ENCODE measurements at places on chromosomes 6 and 20.
A peak's percentile ranks its signal among the peaks of the same experiment; 100 is the strongest.

DNA sequence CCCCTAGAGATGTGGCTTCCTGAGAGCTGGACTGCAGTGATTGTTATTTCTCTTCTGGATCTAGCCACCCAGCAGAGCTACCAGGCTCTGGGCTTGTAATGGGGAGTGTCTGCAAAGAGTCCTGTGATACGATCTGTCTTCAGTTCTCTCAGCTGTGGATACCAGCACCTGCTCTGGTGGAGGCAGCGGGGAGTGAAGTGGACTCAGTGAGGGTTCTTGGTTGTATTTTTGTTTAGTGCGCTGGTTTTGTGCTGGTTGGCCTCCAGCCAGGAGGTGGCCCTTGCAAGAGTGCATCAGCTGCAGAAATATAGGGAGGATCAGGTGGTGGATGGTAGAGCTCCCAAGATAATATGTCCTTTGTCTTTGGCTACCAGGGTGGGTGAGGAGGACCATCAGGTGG, 33.7 kb downstream of the PAX1 start:
- DNase-seq = no peak

DNA sequence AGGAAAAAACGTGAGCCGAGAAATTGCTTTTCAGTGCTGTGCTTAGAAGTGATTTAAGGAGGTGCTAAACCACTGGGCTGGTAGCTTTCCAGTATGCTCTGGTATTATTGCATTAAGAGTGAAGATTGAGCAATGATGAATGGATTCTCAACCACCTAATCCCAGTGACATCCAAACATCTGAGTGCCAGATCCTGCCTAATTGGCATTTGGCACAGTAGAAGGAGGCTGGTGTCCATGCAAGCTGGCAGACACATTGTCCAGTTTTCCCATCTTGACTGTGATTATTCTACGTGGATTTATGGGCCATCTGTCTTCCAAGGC, 398.0 kb upstream of the PLCB4 start:
- peak; percentile 97 for DNase-seq

GRCh38 chr20:34712525-34713192, 8.5 kb downstream of the TP53INP2 start:
- DNase-seq = no peak

GRCh38 chr6:122736163-122736562, 43.4 kb upstream of the FABP7 start:
- DNase-seq = no peak

GRCh38 chr20:5969348-5969935, 19.0 kb downstream of the MCM8 start:
- no peak for DNase-seq

- DNase-seq = no peak
These were observed 53.4 kb upstream of the TBXT start for GRCh38 chr6:166221040-166221439.

DNA sequence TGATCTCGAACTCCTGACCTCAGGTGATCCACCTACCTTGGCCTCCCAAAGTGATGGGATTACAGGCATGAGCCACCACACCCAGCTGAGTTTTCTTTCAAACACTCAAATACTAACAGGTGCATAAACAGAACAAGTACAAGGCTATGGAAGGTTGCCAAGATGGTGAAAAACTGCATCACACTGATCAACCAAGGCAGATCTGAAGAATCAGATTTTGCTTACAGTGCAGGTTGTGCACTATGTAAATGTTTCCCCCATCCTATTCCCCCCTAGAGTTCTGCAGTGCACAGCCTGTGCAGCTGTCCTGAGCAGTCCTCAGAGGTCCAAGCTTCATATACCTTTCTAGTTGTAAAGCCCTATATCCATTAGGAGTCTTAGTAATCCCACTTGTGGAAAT, 73.0 kb downstream of the GFRA4 start:
- no peak for DNase-seq

DNA sequence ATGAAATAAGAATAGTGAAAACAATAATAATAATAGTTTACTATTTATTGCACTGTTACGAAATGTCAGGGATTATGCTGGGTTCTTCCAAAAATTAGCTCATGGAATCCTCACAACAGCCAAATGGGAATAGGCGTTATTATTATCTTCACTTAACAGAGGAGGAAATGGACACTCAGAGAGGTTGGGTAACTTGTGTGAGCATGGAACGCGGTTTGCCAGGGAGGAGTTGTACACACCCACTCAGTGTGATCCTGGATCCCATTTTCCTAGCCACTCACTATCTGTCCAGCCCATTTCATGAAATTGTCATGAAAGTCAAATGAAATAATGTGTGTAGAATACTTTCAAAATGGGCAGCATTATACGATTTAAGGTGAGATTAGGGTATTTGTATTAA, 4.6 kb downstream of the NELFCD start:
- no peak for DNase-seq

GRCh38 chr6:35146453-35146852, 5.3 kb upstream of the TCP11 start:
- no peak for DNase-seq

GRCh38 chr6:127786109-127786508, 114.7 kb downstream of the THEMIS start:
- no peak for DNase-seq

DNA sequence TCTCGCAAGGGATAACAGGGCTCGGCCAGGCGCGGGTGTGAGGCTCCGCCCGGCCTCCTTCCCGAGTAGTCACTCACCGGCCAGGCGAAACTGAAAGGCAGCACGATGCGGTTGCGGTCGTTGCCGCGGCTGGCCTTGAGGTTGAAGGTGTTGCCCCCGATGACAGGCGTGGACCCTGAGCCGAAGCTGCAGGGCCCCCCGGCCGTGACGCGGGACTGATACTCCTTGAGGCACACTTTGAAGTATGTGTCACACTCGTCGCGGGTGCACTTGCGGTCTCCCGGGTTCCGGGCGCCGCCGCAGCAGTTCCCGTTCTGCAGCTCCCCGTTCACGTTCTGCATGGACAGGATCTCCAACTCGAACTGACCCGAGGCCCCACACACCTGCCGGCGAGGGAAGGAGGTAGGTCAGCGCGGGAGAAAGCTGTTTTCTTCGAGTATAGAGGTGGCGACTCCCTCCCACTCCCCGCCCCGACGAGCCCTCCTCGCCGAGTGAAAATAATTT, 1.1 kb downstream of the JAG1 start:
- DNase-seq = no peak

- DNase-seq = no peak
These were observed 339.0 kb upstream of the CITED2 start for GRCh38 chr6:139713424-139713823.

DNA sequence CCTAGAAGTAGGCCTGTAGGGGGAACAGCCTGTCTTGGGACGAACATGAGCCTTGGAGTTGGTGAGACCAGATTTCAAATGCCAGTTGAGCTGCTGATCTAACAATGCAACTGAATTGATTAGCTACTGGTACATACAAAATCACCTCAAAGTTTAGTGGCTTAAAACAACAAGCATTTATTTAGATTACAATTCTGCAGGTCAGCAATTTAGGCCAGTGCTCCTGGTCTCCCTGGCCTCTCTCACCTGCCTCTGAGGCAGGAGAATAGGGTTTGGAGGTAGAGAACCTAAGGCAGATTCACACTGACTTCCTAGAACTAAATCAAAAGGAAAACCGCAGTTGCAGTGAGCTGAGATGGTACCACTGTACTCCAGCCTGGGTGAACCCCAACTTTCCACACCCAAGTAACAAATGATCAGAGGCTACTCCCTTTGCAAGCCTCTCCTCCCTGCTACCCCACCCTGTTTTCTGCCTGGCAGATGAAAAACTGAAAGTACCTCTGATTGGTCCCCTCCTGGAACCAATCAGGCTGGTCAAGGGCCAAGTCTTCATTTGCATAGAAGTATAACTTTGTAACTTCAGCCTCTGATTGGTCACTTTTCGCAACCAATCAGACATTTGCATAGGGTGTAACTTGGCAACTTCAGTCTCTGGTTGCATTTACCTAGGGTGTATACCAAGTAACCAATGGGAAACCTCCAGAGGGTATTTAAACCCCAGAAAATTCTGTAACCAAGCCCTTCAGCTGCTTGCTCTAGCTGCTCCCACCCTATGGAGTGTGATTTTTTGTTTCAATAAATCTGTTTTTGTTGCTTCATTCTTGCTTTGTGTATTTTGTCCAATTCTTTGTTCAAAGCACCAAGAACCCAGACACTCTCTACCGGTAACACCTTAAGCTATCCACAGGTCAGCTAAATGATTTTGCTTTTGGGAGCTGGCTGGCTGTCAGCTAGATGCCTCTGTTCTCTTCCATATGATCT, 8.1 kb upstream of the UBR2 start:
- no peak for DNase-seq

DNA sequence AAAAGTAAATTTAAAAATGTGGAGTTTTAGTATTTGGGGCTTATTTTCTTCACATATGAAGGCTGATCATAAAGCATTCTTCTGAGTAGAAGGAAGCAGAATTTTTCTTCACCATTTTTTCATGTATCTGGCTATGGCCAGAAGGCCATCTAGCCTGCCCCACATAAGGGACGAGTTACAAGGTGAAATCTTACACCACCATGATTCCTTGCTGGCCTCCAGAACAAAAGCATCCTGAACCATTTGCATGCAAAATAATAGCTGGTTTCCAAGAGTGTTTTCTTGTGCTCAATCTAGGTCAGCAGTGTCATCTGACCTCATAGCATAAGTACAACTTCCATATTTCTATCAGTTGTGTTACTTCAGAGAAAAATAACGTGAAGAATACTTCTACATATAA, 93.1 kb downstream of the BMP5 start:
- DNase-seq = no peak

GRCh38 chr20:6654513-6655252, 112.8 kb upstream of the BMP2 start:
- no peak for DNase-seq

DNA sequence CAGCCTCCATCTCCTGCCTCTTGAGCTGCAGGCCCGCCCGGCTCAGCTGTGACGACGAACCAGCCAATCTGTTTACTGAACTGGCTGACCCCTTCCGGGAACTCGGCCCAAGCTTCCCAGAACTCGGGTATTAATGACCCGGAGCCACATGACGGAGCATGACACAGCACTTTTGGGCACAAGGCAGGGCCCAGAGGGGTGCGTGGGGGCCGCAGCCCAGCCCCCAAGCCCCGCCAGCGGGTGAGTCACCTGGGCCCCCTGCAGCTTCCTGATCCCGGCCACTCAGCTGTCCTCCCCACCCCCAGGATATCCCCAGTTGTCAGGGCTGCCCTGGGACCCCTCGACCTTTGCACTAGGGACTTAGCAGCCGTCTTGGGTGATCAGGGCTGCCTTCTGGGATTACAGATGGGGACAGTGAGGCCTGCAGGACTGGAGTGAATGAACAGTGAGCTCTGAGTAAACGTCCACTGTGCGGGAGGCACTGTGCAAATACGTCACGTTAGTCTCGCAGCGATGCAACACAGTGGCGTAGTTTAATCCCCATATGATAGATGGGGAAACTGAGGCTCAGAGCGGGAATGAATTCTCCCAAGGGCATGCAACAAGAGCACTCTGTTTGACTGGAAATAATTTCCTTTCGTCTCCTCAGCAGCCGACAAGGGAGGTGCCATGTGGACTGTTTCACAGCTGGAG, 102.1 kb downstream of the CEBPB start:
- no peak for DNase-seq

DNA sequence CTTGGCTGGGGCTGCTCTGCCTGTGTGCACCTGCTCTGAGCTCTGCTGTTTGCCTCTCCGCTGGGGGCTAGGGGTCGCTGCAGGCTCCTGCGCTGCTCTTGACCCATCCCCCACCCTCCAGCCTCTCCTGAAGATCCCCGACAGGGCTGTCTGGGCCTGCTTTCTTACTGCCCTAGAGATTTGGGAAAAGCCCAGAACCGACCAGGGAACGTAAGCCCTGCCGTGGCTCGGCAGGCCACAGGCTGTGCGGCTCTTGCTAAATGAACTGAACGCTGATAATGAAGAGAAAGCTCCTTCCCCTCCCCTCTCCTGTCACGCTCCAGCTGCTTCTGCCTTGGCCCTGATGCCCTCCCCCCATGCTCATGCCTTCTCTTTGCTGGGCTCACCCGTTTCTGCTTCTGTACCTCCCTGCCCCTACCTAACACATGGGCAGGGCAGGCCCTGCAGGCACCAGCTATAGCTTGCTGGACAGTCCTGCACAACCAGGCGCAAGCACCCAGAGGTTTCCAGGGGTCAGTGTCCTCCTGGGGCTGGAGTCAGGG, 32.0 kb upstream of the PCMTD2 start:
- DNase-seq = no peak

GRCh38 chr6:160963651-160964050, 27.9 kb upstream of the MAP3K4 start:
- no peak for DNase-seq

GRCh38 chr20:4962241-4962855, 39.0 kb downstream of the SLC23A2 start:
- DNase-seq = no peak

- no peak for DNase-seq
These were observed 140.4 kb downstream of the IMPG1 start for GRCh38 chr6:75932067-75932466.

DNA sequence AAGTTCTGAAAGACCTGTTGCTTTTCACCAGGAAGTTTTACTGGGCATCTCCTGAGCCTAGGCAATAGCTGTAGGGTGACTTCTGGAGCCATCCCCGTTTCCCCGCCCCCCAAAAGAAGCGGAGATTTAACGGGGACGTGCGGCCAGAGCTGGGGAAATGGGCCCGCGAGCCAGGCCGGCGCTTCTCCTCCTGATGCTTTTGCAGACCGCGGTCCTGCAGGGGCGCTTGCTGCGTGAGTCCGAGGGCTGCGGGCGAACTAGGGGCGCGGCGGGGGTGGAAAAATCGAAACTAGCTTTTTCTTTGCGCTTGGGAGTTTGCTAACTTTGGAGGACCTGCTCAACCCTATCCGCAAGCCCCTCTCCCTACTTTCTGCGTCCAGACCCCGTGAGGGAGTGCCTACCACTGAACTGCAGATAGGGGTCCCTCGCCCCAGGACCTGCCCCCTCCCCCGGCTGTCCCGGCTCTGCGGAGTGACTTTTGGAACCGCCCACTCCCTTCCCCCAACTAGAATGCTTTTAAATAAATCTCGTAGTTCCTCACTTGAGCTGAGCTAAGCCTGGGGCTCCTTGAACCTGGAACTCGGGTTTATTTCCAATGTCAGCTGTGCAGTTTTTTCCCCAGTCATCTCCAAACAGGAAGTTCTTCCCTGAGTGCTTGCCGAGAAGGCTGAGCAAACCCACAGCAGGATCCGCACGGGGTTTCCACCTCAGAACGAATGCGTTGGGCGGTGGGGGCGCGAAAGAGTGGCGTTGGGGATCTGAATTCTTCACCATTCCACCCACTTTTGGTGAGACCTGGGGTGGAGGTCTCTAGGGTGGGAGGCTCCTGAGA, at the start of gene HFE:
Gene HFE, plus strand, starts transcription at position 146 of the 832 bp plus-strand sequence. Its CDS starts 12 bp downstream, at position 158.
- DNase-seq = no peak

DNA sequence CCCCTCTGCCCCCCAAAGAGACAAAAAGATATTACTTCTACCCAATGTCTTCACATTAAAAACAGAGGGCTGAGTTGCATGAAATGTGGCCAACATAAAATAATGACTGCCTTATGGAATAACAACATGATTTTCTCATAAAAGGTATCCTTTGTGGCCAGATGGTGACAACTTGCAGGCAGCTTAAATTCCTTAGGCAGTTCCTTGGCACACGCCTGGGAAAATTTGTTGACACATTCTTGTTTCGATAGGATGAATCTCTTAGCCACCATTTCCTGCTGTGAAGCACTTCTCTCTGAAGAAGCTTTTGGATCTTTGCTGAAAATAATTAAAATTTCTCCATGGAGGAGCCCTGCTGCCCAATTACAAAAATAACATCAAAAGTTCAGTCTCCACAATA, 109.0 kb upstream of the COL21A1 start:
- no peak for DNase-seq

GRCh38 chr6:82494367-82494766, 130.8 kb downstream of the TPBG start:
- no peak for DNase-seq

- no peak for DNase-seq
These were observed 93.2 kb downstream of the MAN1A1 start for GRCh38 chr6:119256392-119256791.
